ENCODE measurements at places on chromosomes 6 and 20. TPM values are rescaled to one million over a fixed set of nuclear protein-coding genes. Genes with fewer than 3 reads are reported as not detected.

GRCh38 chr6:25341923-25342619, 62.9 kb downstream of the CARMIL1 start:
- no peak overlapping the region for H3K4me3 ChIP-seq
- H3K36me3 ChIP-seq, result no peaks in the 10 kb centered on the region
- H3K4me1 ChIP-seq, result no peaks in the 10 kb centered on the region

DNA sequence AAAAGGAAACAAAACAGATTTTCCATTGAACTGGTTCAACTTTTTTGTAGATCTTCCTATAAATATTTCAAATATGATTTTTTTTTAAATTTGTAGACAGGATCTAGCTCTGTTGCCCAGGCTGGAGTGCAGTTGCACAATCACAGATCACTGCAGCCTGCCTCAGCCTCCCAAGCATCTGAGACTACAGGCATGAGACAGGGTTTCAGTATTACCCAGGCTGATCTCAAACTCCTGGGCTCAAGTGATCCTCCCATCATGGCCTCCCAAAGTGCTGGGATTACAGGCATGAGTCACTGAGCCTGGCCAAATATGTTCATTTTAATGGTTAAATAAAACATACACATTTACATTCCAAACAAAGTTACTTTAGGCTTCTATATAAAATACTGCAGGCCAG, 33.6 kb downstream of the SAMHD1 start:
- peaks cover 19% of the 10 kb centered on the region for H3K4me1 ChIP-seq
- no peak overlapping the region for H3K4me3 ChIP-seq
- H3K27me3 ChIP-seq, result no peaks in the 10 kb centered on the region
- H3K27ac ChIP-seq, result peak overlapping the region; percentile 5

DNA sequence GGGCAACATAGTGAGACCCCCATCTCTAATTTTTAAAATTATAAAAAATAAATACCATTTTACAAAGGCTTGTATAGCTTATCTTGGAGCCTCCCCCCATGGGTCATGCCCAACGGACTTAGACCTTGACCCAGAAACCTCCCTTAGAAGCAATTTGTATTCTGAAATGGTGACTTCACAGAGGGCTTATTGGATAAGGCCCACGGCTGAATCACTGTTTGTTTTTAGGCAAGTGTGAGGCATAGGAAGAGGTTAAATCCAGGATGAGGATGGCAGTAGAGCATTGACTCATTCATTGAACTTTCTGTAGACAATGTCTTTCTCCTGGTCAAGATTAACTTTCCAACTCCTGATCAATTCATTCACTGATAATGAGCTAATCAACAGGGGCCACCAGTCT, 6.2 kb upstream of the SNAI1 start:
- H3K27me3 ChIP-seq, result no peaks in the 10 kb centered on the region
- peaks cover 9% of the 10 kb centered on the region for H3K4me1 ChIP-seq
- no peak overlapping the region for H3K27ac ChIP-seq
- no peak for DNase-seq
- no peak overlapping the region for H3K4me3 ChIP-seq

- no peaks in the 10 kb centered on the region for H3K36me3 ChIP-seq
- peaks cover 10% of the 10 kb centered on the region for H3K27me3 ChIP-seq
- H3K27ac ChIP-seq, result no peak overlapping the region
- H3K4me3 ChIP-seq, result no peak overlapping the region
Observed at GRCh38 chr20:31861135-31861384, 9.3 kb downstream of the DUSP15 start.

- no peaks in the 10 kb centered on the region for H3K36me3 ChIP-seq
- H3K27me3 ChIP-seq, result no peaks in the 10 kb centered on the region
- H3K4me1 ChIP-seq, result no peaks in the 10 kb centered on the region
- no peak overlapping the region for H3K27ac ChIP-seq
- no peak overlapping the region for H3K4me3 ChIP-seq
Observed at GRCh38 chr6:111922454-111923297, 49.4 kb upstream of the FYN start.

- H3K36me3 ChIP-seq, result no peaks in the 10 kb centered on the region
- H3K27ac ChIP-seq, result no peak overlapping the region
- H3K4me3 ChIP-seq, result peak overlapping the region; percentile 38
- peaks cover 35% of the 10 kb centered on the region for H3K4me1 ChIP-seq
- H3K27me3 ChIP-seq, result no peaks in the 10 kb centered on the region
- no peak for DNase-seq
Observed at GRCh38 chr6:116665464-116665863, 3.1 kb downstream of the ZUP1 start.

GRCh38 chr6:134063966-134064445, 11.6 kb upstream of the SLC2A12 start:
- H3K4me3 ChIP-seq, result no peak overlapping the region

DNA sequence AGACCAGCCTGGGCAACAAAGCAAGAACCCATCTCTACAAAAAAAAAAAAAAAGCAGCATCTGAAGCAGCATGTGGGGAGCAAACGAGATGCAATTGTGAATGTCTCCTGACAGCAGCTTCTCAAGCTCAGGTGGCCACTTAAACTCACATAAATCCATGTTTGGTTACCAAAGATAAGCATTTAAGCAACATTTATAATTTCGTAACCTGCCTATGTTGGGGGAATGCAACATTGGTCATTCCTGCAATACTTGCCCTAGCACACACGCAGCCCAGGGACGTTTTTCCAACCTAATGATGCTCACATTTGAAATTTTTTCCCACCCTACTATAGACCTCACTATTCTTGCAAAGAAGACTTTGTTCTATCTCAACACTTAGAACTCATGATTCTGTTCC, 113.3 kb downstream of the ZFP64 start:
- no peaks in the 10 kb centered on the region for H3K27me3 ChIP-seq
- no peak overlapping the region for H3K4me3 ChIP-seq
- H3K4me1 ChIP-seq, result no peaks in the 10 kb centered on the region
- no peaks in the 10 kb centered on the region for H3K36me3 ChIP-seq
- no peak for DNase-seq

- H3K36me3 ChIP-seq, result no peaks in the 10 kb centered on the region
- DNase-seq, result no peak
- H3K27me3 ChIP-seq, result no peaks in the 10 kb centered on the region
- no peak overlapping the region for H3K4me3 ChIP-seq
- H3K27ac ChIP-seq, result no peak overlapping the region
Observed at GRCh38 chr6:93822434-93823265, 403.3 kb upstream of the EPHA7 start.

GRCh38 chr20:50068041-50068651, 44.8 kb downstream of the UBE2V1 start:
- peaks cover 4% of the 10 kb centered on the region for H3K4me1 ChIP-seq
- H3K27me3 ChIP-seq, result no peaks in the 10 kb centered on the region
- H3K36me3 ChIP-seq, result no peaks in the 10 kb centered on the region
- DNase-seq, result no peak
- no peak overlapping the region for H3K4me3 ChIP-seq
- no peak overlapping the region for H3K27ac ChIP-seq

GRCh38 chr20:61951695-61952533, 113.8 kb downstream of the TAF4 start:
- H3K36me3 ChIP-seq, result no peaks in the 10 kb centered on the region
- H3K27me3 ChIP-seq, result no peaks in the 10 kb centered on the region
- no peak overlapping the region for H3K4me3 ChIP-seq
- H3K4me1 ChIP-seq, result no peaks in the 10 kb centered on the region
- no peak overlapping the region for H3K27ac ChIP-seq

GRCh38 chr20:64186071-64186598, 21.9 kb downstream of the MYT1 start:
- no peak overlapping the region for H3K27ac ChIP-seq
- H3K4me1 ChIP-seq, result no peaks in the 10 kb centered on the region
- H3K36me3 ChIP-seq, result no peaks in the 10 kb centered on the region
- DNase-seq, result no peak

Gene IMPG1
- total RNA-seq, result not detected

Gene VGLL2
- not detected for total RNA-seq

Gene BPI
- not detected for total RNA-seq

Gene PDE7B
- 0.25 TPM for total RNA-seq

Gene SLC17A1
- total RNA-seq, result not detected

Gene BANF2
- not detected for total RNA-seq

Gene ZBP1
- 67.0 TPM for total RNA-seq

Gene PMEPA1
- total RNA-seq, result 4.0 TPM

Gene GRM1
- not detected for total RNA-seq
